ENCODE measurements at places on chromosomes 1 and 21.

DNA sequence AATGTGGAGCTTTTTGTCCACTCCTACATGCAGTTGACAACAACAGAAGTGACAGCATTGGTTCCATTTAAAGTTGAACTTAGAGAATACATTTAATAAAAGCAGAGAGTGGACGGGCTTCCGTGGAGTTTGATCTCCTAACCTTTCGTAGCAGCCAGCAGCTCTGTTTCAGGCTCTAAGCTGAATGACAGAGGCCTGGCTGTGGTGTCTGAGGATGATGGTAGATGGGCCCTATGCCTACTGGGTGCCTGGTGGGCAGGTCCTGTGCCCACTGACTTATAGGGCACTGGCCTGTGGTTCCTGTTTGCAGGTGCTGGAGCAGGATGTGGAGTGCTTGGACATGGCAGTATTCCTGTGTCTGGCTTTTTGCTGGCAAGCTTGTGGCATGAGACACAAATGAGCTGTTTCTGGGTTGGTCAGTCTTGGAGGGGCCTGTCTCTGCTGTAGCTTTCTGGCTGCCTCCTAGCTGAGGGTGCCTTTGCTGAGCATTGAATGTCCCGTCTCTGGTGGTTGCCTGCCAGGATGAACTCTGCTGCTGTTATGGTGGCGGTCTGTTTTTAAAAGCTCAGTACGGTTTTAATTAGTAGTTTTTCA, 54.6 kb downstream of the PRDM2 start:
- DNase-seq: no peak

DNA sequence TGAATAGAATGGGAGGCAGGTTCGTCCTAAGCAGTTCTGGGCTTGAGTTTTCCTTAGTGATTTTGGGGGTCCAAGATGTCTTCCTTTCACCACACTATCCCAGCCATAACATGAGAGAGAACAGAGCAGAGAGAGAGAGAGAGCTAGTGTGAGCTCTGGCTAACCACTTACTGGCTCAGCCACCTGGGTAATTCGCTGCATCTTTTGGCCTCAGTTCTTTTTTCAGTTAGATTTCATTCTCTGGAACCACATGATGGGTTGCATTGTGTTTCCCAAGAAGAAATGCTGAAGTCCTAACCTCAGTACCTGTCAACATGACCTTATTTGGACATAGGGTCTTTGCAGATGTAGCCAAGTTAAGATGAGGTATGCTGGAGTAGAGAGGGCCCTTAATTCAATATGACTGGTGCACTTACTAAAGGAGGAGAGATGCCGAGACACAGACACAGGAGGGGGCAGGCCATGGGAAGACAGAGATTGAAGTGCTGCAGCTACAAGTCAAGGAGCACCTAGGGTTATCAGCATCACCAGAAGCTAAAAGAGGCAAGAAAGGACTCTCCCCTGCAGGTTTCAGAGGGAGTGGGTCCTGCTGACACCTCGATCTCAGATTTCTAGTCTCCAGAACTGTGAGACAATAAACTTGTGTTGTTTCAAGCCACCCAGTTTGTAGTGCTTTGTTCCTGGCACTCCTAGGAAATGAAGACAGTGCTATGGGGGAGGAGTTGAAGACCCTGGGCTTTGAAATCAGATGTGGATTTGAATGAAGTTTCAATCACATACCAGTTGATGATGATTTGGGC, 26.2 kb upstream of the TARBP1 start:
- no peak for DNase-seq

DNA sequence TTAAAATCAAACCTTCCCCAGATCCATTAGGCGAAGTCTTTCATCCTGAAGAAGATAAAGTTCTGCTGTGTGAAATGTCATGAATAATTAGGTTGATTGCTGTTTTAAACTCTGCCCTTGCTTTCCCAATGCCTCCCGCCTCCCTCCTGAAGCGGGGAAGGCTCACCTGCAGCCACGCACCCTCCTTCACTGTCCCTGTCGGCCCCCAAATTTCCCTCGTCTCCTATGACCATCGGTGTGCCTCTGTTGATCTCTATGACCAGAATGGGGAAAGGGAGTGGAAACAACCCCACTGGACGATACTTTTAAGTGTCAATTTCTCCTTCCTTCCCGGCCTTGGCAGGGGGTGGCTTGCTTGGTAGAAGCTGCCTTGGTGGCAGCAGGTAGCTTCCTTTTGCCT, 35.1 kb downstream of the LHX4 start:
- DNase-seq: no peak

DNA sequence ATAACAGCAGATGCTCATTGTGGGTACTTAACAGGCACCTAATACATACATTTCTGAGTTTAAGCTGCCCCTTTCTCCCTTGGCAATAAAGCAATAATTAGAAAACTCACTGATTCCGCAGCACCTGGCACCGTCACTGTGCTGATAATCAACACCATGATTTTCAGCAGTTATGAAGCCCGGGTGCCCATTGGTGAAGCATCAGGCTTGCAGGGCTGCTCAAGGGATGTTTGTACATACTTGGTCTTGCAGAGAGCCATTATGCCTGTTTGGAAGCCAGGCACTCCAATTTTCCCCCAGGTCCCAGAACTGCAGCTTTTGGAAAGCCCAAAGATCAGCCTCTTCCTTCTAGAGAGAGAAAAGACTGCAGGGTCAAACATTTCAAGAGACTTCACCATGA, 44.3 kb downstream of the OLIG1 start:
- no peak for DNase-seq

- DNase-seq: no peak
Observed at GRCh38 chr1:34156739-34157138, 8.3 kb downstream of the CSMD2 start.

DNA sequence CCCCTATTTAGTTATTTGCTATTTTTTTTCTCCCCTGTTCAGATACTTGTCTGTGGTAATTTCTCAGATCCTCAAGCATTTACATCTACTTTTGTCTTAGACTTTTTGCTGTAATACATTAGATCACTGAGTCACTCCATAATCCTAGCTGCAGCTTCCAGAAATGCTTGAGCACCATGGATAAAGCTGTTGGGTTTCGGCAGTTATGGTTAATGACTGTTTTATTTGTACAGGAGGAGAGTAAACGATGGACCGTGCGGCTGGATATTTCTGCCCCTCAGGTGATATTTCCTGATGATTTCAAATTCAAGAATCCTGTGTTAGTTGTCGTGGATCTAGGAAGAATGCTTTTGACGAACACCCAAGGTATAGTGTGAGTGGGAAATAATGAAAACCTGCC, 42.9 kb downstream of the VPS13D start:
- no peak for DNase-seq

- DNase-seq: no peak
Observed at GRCh38 chr1:226945858-226946245, 5.8 kb downstream of the COQ8A start.

GRCh38 chr1:173749137-173749536, 34.4 kb downstream of the KLHL20 start:
- DNase-seq: no peak

DNA sequence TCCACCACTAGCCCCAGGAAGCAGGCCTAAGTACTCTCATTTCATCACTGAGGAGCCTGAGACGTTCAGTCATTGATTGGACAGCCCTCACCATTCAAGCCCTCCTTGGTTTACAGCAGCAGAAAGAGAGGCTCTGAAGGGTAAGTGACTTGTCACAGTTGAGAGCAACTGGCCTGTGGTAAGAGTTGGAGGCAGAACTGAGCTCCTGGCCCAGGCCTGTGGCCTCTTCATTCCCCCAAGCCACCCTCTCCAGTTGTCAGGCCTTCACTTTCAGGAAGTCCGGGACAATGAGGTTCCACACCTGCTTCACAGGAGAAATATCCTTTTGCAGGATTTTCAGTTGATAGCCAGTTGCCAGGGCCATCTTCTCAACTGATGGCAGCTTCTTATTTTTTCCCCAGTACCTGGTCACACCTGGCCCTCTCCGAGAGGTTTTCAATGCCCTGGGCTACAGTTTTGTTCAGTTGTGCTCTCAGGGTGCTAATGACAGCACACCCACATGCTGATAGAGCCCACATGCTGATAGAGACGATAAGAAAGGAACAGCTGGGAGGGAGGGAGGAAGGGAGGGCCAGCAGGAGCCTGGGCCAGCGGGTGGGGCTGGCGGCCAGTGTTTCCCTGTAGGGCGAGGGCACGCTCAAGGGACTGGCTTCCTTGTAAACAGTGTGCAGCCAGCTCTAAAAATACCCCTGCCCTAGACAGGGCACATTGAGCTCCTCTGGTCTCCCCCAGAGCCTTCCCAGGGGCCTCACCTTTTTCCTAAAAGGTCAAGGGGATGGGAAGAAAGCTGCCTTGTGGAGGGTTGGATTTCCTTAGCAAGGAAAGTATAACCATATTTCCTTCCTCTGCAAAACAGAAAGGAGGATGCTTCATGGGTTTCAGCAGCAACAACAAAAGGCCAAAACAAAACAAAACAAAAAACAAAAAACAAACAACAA, 112.7 kb upstream of the JUN start:
- DNase-seq: no peak

- DNase-seq: no peak
Observed at GRCh38 chr1:37372302-37372701, 102.1 kb upstream of the ZC3H12A start.

DNA sequence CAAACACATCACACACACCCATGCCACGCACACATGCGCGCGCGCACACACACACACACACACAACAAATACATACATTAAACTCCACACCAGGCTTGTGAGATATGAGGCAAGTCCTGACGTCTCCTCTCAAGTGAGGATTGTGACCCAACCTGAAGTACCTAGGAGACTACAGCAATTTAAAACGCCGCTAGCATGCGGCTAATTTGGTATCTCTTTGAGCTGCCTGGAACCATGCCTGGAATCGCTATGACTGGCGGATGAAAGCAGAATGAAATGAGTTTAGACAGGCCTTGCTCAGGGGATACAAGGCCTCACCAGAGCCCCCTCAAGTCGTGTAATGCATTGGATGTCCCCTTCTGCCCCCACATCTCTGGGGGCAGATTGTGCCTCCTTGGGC, 1.6 kb upstream of the RAB7B start:
- DNase-seq: no peak

- DNase-seq: no peak
Observed at GRCh38 chr1:4119516-4120220, 219.6 kb upstream of the C1orf174 start.

GRCh38 chr1:193181536-193181935, 4.9 kb downstream of the B3GALT2 start:
- no peak for DNase-seq

GRCh38 chr1:245469734-245470133, 314.9 kb downstream of the KIF26B start:
- DNase-seq: no peak

- no peak for DNase-seq
Observed at GRCh38 chr1:111503585-111504060, at the start of the genes ADORA3 and TMIGD3. Gene ADORA3 (minus strand): TSS chr1:111503633. CDS start chr1:111503354, 279 bp downstream. Gene TMIGD3 (minus strand): TSS chr1:111503633. CDS start chr1:111503354, 279 bp downstream.

- no peak for DNase-seq
Observed at GRCh38 chr1:155006601-155007101, 4.0 kb downstream of the ZBTB7B start.

GRCh38 chr1:15176120-15176519, 22.6 kb downstream of the TMEM51 start:
- DNase-seq: no peak

Data from cortex of kidney (tissue), 1 donor.